ENCODE measurements at places on chromosomes 7 and 10. TPM values are rescaled to one million over a fixed set of nuclear protein-coding genes. Genes with fewer than 3 reads are reported as not detected.

Gene SPDYE6
- total RNA-seq = not detected

Gene EPHA1
- total RNA-seq = not detected

Gene GSTO1
- total RNA-seq = 177 TPM

Gene CHAT
- total RNA-seq = not detected

Gene TMEM225B
- total RNA-seq = 0.29 TPM

Gene CASTOR2
- total RNA-seq = 24.8 TPM

Gene ZSCAN25
- total RNA-seq = 11.9 TPM

Gene ITPRID1
- not detected for total RNA-seq

Gene RBM20
- not detected for total RNA-seq

Gene ACHE
- under 0.01 TPM for total RNA-seq

Gene AKR1C4
- total RNA-seq = not detected

Gene IFIT1B
- total RNA-seq = not detected

Gene VPS41
- 107 TPM for total RNA-seq

Gene MMRN2
- 1.1 TPM for total RNA-seq

Gene GPR15LG
- not detected for total RNA-seq

Gene TRPV5
- total RNA-seq = not detected

Gene LDB3
- total RNA-seq = under 0.01 TPM

Gene TDRD1
- total RNA-seq = 0.59 TPM

Gene NEUROG3
- total RNA-seq = not detected

Gene AHR
- total RNA-seq = 274 TPM

Gene MYOZ1
- total RNA-seq = not detected

Gene IDI2
- not detected for total RNA-seq

Gene AZGP1
- not detected for total RNA-seq

Gene PRPS1L1
- not detected for total RNA-seq

Gene UPK3BL1
- total RNA-seq = 13.8 TPM

Gene CAMK2B
- total RNA-seq = not detected

Gene MSS51
- total RNA-seq = 2.4 TPM

Gene AUTS2
- 17.4 TPM for total RNA-seq

Gene LARP4B
- 44.5 TPM for total RNA-seq

Gene RAPGEF5
- total RNA-seq = 1.1 TPM

Gene CYP26C1
- total RNA-seq = under 0.01 TPM

Gene EMX2
- total RNA-seq = 0.88 TPM

Gene ZNF727
- 0.29 TPM for total RNA-seq

Gene GNGT1
- total RNA-seq = not detected

Gene PRSS2
- total RNA-seq = not detected

Gene NXPH1
- not detected for total RNA-seq

Gene CYP26A1
- total RNA-seq = not detected

Gene HEPACAM2
- under 0.01 TPM for total RNA-seq

All from osteoblast (primary cell).